IPS-NIHi11 (cell line): ENCODE measurements at places on chromosomes 12 and 14.

GRCh38 chr14:99751539-99752485, 41.4 kb upstream of the EML1 start:
- DNase-seq = no peak

GRCh38 chr12:31002999-31003398, 70.7 kb upstream of the DDX11 start:
- DNase-seq = no peak

DNA sequence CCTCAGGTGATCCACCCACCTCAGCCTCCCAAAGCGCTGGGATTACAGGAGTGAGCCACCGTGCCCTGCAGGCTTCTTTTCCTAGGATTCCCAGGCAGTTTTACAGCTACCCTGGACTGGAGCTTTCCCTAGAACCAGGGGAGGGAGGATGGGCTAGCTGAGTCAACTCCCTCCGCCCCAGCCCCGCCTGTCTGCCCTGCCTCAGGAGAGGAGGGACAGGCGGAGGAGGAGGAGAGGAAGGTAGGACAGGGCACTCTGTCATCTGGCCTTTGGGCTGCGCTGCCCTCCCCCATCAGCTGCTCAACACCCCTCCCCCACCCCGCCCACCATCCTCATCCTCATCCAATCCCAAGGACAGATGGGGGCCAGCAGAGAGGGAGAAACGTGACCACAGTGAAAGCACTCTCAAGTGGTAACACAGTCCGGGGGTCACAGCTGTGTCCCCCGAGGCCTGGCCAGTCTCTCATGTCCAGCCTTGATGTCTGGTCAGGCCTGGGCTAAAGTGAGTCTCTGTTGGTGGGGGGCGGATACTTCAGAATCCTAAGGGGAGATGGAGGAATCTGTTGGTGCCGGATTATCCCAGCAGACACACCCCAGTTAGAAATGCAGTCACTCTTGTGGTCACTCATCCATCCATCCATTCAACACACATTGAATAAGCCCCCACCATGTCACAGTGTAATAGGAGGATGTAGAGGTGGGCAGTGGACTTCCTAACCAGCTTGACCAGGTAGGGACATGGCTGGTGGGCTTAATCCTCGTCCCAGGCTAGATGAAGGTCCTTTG, 12.3 kb downstream of the FIGNL2 start:
- DNase-seq = peak; percentile 67

DNA sequence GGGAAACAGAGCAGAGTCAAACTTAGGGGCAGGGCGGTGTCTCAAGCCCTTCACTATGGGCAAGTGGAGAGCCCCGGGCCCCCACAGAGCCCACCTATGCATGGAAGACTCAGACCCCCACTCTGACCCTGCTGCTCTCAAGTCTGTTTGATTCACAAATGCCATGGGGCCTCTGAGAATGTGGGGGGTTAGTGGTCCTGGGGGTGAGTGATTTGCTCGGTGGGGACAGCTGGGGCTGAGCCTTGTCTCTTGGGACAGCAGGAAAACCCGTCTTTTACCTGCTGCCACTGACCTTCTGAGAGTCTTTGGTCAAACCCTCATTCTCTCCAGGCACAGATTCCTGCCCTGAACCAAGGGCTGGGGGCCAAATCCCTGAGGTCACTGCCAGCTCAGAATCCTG, 201.0 kb upstream of the RTL1 start:
- no peak for DNase-seq

DNA sequence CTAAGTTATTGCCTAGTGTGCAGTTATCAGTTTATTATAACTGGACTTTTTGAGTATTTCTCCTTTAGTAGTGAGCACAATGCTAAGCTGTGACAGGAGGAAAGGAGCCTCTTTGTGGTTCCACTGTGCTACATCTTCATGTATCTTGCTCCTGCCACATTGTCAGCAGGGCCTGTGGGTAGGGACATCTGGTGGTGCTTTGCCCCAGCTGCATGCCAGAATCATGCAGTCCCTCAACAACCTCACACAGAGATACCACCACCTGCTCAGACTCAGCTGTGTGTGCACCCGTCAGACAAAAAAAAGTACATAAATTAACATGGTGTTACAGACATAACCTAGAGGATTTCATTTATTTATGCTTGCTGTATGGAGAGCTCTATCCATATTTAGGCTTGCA, 51.1 kb downstream of the MIS18BP1 start:
- DNase-seq = peak; percentile 17

DNA sequence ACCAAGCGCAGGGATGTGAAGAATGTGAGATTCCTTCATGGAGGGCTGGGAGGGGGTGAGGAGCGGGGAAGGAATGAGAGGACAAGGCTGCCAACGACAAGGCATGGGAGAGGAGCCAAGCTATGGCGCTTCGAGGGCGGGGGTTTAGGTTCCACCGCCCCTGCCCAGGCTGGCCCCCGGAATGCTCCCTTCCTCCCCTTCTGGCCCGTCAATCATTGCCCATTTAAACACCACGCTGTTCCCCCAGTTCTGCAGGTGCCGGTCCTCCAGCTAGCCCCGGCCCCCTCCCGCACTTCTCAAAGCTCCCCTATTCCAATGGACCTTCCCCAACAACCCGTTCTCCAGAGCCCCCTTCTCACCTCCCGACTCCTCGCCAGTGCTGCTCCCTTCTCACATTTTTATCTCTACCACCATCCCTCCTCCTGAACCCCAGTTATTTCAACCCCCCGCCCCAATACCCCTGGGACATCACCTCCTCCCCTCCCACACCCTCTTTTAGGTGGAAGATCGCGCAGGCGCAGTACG, 428 bp downstream of the RNF41 start:
- DNase-seq = peak; percentile 79

GRCh38 chr14:97100306-97100705, 303.1 kb downstream of the VRK1 start:
- DNase-seq = peak; percentile 21

GRCh38 chr14:104147346-104148125, 9.1 kb downstream of the KIF26A start:
- DNase-seq = peak; percentile 57

DNA sequence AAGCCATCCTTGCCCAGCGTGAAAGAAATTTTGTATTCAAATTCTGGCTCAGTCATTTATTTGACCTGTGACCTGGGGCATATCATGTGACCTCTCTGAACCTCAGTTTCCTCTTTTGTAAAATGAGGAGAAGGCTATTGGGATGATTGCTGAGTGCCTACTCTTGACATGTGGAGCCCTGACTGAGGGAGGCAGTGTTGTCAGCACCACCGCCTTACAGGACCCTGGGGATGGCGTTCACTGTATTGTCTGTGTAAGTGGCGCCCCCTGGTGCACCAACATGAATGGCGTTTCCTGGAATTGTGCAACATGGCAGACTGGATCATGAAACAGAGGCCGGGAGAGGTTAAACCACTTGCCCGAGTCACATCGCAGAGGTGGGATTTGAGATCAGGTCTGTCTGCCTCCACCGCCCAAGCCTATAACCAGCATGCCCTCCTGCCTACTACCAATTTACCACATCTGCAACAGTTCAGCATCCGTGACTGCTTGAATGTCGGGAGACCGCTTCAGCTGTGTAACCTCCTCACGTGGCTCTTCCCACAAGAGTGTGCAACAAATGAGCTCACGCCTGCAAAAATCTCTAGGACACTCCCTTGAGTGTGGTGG, 20.1 kb upstream of the CCDC63 start:
- peak; percentile 87 for DNase-seq

DNA sequence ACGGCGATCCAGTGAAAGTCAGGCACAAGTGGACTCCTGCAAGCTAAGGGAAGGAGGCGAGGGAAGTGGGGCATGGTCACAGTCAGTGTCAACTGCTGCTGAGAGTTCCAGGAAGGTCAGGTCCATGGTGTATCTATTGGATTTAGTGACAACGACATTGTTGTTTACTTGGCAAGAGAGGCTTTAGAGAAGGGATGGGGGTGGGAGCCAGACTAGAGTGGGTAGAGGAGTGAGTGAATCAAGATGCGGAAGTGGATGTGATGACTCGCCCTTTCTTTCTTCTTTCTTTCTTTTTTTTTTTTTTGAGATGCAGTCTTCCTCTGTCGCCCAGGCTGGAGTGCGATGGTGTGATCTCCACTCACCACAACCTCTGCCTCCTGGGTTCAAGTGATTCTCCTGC, 12.5 kb downstream of the P2RX7 start:
- DNase-seq = no peak

GRCh38 chr12:116222358-116222757, 55.1 kb downstream of the MED13L start:
- DNase-seq = no peak

GRCh38 chr12:15701206-15701605, 88.0 kb downstream of the EPS8 start:
- no peak for DNase-seq

DNA sequence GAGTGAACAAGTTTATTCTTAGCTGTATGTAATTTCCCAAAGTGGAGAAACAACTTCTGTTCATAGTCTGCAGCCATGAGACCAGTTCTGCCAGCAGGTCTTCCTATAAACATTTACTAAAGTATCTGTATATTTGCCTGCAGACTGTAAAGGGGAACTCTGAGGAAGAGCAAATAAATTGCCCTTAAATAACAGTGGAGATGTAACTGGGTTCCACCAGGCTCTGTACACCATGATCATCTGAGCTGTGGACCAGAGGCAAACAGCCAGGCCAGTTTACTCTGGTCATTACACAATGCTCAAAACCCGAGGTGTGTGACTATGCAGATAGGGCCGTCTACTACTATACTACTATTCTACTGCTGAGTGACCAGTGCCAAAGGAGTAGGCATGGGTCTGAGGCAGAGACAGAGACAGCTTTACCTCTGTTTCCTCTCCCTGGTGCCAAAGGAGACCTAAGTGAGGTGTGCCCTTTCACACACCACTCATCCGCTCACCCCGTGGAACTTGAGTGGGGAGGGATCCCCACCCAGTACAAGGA, 21.1 kb upstream of the CERS5 start:
- no peak for DNase-seq

DNA sequence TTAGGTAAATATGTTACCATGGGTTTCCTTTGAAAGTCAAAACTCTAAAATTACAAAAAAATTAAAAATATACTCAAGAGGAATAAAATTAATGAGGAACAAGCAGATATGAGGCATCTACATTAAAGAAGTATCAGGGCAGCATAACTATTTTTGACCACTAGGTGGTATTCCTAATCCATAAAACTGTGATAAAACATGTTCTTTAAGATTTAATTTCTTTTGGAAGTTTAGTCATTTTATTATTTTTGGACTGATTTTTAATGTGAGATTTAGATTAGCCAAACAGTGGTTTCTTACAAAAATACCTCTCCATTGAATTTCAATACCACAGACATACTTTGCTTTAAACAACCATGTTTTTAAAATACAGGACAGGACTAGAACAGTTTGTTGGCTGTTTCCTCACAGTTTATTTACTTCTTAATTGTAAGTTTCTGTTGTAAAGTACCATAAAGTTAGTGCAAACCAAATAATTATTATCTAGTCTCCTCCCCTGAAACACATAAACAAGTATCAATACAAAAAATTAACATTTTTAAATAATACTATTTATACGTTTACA, 49.8 kb downstream of the NTS start:
- no peak for DNase-seq

GRCh38 chr14:39880106-39880695, 448.0 kb upstream of the FBXO33 start:
- peak; percentile 29 for DNase-seq

DNA sequence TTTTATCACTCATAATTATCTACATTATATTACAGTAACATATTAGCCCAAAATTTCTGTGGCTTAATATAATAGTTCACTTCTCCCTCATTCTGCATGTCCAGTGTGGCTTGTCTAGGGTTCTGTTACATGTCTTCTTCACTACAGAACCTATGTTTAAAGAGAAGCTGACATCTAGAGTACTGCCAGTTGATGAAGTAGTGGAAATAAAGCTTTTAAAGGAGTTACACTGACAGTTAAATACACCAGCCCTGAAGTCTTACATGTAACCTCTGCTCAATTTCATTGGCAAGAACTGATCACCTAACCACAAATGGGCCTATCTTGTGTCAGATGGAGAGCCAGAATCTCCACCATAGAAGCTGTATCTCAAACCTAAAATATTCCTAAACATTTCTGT, 32.9 kb downstream of the RPS6KA5 start:
- no peak for DNase-seq

DNA sequence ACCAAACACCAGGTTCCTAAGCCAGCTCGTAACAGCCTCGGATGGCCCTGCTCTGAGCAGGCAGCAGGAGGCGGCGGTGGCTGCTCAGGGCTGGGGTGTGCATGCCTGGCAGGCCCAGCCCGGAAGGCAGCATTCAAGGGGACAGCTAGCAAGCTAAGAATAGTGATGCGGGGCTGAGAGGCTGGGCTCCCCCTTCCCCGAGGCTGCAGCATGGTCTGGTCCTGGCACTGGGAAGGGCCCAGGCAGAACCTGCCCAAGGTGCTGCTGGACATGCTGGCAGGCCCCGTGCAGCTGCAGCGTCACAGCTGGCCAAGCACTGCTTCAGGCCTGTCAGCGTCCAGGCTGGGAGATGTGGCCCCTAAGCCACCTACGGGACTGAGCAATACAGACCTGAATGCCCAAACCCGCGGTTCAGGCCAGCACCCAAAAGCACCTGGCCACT, 26.4 kb upstream of the NUDT14 start:
- peak; percentile 75 for DNase-seq

GRCh38 chr12:7905071-7905470, 30.9 kb downstream of the SLC2A3 start:
- DNase-seq = no peak

- no peak for DNase-seq
Measured at GRCh38 chr12:65276916-65277530, 1.5 kb upstream of the MSRB3 start.

DNA sequence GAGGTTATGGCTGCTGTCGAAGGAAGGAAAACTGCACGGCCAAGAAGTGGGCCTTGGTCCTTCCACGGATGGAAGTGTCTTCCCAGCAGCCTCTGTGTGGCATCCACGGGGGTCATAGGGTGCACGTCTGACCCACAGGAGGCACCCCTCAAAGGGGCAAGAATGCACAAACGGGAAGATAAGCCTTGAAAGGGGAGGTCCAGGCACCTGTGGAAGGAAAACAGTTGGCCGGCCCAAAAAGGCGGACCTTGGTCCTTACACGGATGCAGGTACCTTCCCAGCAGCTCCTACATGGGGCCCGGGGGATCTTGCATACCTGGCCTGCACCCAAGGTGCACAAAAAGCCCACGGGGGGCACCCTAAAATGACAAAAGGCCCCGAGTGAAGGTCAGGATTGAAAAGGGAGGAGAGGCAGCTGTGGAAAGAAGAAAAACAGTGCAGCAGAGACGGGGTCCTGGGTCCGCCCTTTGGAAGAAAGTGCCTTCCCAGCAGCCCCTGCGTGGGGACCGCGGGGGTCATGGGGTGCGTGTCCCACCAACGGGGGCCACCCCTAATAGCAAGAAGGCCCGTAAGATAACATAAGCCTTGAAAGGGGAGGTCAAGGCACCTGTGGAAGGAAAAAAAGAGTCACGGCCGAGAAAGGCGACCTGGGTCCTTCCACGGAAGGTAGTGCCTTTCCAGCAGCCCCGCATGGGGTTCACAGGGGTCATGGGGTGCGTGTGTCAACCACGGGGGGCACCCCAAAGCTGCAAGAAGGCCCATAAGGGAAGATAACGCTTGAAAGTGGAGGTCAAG, 276.1 kb downstream of the ALG10 start:
- DNase-seq = no peak

DNA sequence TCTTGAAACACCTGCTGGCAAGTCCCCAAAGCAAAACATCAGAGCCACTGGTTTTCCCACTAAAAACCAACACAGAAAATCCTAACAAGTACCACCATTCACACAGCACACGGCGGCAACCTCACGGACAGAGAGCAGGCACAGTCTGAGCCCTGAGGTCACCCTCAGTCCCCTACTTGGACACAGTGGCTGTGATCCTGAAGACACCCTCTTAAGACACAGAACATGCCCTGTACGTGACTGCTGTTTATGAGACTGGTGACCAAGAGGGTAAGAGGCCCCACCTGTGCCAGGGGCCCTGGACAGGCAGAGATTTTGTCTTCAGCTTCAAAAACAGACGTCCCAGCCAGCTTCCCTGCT, 29.6 kb downstream of the HIP1R start:
- no peak for DNase-seq
